ENCODE measurements at places on chromosomes 11 and 22. TPM values are rescaled to one million over a fixed set of nuclear protein-coding genes. Genes with fewer than 3 reads are reported as not detected.

GRCh38 chr11:72351836-72352235 lies 82.5 kb downstream of the CLPB start:
- no peak for DNase-seq

GRCh38 chr11:66718320-66718971 lies 10.6 kb downstream of the SPTBN2 start:
- peak; percentile 84 for DNase-seq

- no peak for DNase-seq
Observed at GRCh38 chr11:133895061-133895479, 49.8 kb upstream of the SPATA19 start.

DNA sequence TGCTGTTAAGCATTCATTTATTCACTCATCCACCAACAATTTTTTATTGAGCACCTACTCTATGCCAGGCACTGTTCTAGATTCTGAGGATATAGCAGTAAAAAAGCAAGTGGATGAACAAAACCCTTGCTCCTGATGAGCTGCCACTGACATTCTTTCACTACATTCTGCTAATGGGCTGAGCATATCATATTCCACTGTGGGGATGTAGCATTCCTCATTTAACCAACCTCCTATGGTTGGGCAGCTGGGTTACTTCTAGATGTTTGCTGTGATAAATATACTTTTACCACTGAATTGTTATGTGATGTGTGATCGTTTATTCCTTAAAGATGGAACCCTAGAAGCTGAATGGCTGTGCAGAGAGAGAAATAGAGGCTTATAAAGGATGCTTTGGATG lies 176.9 kb downstream of the MN1 start:
- no peak for DNase-seq

GRCh38 chr22:22059291-22060002 lies 76.9 kb upstream of the TOP3B start:
- no peak for DNase-seq

GRCh38 chr11:66221726-66222236 lies 46.7 kb upstream of the RAB1B start:
- DNase-seq: peak; percentile 22

GRCh38 chr22:27494785-27495184 lies 306.8 kb downstream of the MN1 start:
- no peak for DNase-seq

DNA sequence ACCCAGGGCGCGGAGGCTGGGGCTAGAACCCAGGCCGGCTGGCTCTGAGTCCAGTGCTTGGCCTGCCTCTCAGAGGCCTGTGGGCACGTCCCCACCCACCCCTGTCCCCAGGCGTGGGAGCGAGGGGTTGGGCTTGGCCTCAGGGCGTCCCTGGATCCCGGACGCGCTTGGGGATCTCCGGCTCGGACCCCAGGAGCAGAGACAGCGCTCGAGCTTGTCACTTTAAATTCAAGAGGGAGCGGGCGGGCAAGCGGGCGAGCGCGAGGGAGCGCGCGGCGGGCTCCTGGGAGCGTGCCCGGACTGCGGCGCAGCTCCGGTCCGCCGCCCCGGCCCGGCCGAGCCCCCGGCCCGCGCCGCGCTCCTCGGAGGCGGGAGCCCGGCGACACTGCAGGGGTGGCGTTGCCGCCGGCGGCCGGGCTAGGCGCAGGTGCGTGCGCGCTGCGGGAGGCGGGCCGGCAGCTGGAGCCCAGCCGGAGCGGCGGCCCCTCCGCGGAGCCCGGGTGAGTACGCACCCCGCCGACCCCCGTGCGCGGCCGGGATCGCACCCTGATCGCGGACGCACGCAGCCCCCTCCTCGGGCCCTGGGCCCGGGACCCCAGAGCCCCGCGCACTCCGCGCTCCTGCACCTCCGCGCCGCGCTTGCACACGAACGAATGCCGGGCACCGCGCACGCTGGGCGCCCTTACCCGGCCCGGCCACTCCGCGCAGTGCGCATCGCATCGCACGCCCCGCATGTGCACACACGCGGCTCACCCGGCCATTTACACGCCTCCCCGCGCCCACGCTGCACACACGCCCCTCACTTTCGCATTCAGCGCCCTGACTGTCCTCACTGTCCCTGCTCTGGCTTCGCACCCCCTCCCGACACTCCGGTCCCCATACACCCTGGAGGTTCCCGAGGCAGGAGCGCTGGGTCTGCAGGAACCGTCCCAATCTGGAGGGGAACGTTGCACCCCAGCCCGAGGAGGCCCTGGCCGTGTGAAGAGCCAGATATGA lies at the start of gene SYT12:
TSS of gene SYT12 (plus strand) at position 174 of the 996 bp plus-strand sequence. CDS start 7,011 bp downstream, outside the sequence.
- DNase-seq: no peak

- DNase-seq: no peak
Observed at GRCh38 chr22:37556710-37557109, 3.6 kb upstream of the CDC42EP1 start.

DNA sequence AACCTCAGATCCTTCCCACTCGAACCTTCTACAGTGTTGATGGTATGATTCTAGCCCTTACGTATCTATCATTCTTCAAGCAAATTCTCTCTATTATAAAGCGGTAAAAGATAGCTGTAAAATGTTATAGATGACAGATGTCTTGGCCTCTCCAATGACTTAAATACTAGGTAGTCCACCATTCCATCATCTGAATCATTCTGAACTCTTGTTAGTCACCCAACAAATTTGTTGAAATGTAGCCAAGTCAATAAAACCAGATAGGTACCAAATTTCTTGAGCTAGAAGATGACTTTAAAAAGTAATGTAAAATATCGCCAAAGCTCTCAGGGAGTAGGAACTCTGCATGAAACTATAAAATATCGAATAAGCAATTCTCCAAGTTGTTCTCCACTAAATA lies 32.6 kb upstream of the PICALM start:
- DNase-seq: no peak

DNA sequence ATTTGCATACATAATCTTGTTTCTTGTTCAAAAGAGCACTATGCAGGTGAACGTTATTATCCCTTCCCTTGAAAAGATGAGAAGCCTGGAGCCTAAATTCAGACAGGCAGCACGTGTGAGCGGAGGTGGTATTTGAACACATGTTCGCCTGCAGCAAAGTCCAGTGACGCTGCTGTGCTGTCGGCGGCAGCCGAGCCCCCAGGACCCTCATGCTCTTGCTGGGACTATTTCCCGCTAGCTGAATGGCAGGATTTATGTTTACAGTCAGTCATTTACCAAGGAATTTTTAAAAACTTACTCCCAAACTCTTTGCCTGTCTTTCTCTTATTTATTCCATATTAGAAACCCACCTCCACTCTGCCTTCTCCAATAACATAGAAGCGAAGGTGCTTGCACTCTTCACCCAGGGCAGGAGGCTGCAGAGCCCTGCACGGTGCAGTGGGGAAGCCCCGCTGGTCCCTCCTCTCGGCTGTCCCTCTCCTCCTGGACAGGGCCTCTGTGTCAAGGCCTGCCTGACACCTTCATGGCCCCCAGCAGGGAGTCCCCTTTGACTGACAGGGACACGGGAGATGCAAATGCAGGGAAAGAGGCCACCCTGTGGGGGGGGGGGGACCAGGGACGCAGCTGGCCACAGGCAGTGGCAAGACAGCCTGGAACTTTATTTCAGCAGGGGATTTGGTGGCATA lies 528.5 kb upstream of the B3GAT1 start:
- no peak for DNase-seq

The CATSPERZ gene
- total RNA-seq: not detected

The LINC01488 gene
- total RNA-seq: not detected

The SMIM38 gene
- total RNA-seq: not detected

The PYGM gene
- 2.0 TPM for total RNA-seq

The INPP5J gene
- total RNA-seq: 4.5 TPM

The NAA40 gene
- total RNA-seq: 15.7 TPM

The PARVA gene
- 84.0 TPM for total RNA-seq

The THYN1 gene
- total RNA-seq: 33.8 TPM

The MUC2 gene
- total RNA-seq: not detected

Data from upper lobe of right lung (tissue), 1 donor.